Suppressor macrophage treated with lipopolysaccharide for 1 hour (primary cell): ENCODE measurements at places on chromosomes 13 and 19.

DNA sequence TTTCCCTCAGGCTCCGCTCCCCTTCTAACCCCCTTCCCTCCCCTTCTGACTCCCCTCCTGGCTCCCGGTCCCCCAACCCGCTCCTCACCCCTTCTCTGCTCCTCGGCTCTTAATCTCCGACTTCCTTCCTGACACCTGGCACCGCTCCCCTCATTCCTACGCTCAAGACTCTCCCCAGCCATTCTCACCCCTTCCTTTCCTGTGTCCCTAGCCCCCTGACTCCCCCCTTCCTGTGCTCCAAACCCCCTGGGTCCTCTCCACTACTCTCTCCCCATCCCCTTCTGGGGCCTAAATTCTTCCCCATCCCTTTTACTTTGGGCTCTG is 658 bp downstream of the CLPP start:
- no peak for DNase-seq

DNA sequence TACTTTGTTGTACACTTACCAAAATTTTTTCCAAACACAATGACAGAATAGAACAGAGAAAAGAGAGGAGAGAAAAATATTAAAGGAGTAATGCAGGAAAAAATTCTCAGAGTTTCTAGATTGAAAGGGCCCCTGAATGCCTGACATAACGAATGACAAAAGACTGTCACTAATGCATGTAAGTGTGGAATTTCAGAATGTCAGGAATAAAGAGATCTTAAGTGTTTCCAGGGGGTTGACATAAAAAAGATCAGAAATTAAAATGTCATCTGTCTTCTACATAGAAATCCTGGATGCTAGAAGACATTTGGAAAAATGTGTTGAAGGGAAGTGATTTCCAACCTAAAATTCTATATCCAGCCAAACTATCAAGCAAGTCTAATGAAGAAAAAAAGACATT is 27.2 kb downstream of the TEX26 start:
- no peak for DNase-seq

- DNase-seq = peak; percentile 84
Measured at GRCh38 chr13:50220938-50221337, 205.7 kb downstream of the KCNRG start.

GRCh38 chr13:109454167-109454917 is 332.0 kb downstream of the IRS2 start:
- peak; percentile 14 for DNase-seq

DNA sequence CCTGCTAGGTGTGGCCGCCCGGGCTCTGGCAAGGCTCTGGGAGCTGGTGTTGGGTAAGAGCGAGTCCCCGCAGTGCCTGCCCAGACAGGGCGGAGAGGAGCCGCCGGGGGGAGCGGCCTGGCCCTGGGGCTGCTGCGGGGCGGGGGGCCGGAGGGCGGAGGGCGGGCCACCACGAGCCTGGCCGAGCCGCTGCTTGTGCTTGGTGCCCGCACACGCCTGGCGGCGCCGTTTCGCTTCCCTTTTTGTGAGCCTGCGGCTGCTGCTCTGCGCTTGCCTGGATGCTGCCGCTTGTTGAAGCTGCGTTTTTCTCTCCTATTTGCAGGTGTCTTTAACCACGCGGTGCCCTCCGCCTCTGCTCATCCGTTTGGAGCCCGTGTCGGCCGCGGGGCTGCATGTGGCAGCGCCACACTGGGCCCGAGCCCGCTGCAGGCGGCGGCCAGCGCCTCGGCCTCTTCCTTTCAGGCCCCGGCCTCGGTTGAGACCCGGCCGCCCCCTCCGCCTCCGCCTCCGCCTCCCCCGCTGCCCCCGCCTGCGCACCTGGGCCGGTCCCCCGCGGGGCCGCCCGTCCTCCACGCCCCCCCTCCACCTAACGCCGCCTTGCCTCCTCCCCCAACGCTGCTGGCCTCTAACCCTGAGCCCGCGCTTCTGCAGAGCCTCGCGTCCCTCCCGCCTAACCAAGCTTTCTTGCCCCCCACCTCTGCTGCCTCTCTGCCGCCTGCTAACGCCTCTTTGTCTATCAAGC is 8.5 kb downstream of the PLEKHJ1 start:
- DNase-seq = peak; percentile 54

DNA sequence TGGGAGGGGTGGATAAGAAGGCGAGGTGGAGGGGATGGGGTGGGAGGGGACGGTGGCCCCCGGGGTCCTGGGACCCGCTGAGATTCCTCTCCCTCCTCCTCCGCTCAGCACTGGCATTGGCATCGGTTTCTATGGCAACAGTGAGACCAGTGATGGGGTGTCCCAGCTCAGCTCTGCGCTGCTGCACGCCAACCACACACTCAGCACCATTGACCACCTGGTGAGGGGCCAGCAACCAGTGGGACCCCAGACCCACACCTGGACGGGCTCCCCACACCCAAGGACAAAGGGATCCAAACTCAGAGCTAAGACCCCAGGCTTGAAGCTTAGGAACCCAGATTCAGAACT is 5.9 kb downstream of the TTYH1 start:
- DNase-seq = no peak

GRCh38 chr13:32170841-32171240 is 139.3 kb downstream of the FRY start:
- DNase-seq = no peak

DNA sequence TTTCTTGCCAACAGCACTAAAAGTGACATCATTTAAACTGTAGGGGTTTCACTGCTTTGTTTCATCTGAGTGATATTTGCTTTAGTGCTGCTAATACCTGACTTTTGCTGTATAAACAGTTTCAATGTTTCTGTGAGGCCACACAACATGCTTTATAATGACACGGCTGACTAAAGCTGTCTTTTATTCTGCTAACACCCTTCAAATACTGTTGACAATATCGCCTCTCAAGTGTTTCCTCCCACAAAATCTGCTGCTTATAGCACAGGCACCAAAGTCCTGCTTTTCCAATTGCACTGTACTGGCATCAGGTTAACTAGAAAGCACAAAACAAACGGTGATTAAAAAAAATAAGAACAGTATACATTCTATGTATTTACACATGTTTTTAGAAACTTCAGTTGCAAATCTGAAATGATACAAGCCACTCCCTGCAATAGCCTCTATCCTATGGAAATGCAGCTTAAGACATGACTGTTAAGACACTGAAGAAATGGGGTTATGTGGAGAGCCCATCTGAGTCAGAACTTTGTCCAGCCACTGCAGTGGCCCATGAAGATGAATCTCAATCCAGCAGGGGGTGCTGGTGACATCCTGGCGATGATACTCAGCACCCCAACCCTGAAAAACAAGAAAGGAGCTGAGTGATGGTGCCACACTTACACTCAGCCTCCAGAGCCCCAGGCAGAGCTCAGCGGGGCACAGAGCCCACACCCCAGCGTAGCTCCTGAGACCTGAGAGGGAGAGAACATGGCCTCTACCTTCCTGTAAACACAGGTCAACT is 29.4 kb downstream of the RFXAP start:
- peak; percentile 27 for DNase-seq

DNA sequence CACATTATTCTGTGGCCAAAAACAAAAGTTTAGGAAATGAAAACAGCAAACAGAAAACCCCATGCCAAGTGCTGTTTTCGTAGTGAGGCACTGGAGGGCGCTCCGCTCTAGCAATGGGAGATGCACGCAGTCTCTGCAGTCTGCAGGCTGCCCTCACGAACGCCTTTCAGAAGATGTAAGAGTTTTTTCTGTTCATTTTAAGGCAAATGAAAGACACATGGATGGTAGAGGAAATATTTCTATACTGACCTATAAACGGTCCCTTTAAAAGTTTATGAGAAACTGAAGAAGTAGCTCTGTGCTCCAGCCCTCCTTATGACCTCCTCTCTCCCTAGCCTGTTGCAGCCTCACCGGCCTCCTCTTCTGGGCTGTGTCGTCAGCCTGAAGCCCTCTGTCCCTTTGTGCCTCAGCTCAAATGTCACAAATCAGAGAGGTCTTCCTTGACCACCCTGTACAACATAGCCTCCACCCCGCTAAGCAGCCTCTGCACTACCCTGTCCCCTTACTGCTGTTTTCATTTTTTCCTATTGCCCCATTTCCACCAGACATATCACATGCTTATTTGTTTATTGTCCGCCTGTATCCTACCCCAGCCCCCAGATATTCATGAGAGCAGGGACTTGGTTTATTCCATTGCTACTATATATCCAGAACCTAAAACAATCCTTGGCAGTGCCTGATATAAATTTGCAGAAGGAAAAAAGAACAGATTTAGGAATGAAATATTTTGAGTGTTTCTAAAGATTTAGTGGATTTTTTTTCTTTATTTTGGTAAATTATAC is 116.4 kb downstream of the TM9SF2 start:
- DNase-seq = peak; percentile 22

DNA sequence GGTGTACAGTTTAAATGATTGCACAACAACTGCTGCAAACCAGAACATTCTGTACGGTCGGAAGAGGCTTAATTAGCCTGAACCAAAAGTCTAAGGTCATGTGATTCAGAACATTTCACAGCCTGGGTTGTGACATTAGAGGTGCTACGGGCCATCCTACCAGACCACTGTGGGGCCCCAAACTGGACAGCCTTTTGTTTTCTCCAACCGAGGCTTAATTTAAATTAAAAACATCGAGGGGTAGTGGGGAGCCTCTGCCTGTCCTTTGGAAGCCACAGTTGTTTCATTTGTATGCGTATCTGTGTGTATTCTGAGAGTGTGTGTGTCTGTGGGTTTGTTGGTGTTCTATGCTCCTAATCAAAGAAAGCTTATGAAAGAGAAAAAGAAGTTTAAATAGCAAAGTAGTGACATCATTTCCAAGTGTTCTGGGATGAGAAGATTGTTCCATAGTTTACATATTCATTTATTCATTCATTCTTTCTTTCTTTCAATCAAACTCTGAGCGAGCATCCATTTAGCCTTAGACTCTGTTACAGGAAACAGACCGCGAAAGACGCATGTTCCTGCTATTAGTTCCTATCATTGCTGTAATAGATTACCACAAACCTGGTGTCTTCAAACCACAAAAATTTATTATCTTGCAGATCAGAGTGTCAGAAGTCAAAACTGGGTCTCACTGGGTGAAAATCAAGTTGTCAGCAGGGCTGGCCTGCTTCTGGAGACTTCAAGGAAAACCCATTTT is 444.8 kb downstream of the FOXO1 start:
- no peak for DNase-seq

DNA sequence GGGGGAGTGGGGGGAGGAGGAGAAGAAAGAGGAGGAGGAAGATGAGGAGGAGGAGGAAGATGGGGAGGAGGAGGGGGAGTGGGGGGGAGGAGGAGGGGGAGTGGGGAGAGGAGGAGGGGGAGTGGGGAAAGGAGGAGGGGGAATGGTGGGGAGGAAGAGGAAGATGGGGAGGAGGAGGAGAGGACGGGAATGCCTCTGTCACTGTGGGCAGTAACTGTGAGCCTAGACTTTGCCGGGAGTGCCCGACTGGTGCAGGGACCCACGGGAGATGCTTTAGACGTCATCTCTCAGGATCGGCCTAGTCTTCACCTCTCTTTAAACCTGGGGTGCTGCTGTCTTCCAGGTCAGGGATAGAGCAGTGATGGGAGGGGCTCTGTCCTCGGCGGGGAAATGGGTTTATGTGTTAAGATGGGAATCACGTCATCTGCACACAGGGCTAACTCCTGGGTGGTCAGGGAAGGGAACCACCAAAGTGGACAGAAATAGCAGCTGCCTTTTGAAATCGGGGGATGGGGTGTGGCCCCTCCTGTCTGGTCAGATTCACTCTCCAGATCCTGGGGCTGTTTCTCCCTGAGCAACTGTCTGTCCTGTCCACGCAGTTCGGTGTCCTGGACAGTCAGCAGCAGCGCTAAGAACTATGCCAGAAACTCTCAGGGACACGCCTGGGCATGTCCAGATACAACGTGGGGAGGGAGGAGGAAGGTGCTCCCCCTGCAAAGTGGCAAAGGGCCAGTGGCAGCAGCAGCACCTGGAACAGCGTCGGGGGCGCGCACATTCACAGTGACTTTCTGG is 26.9 kb downstream of the GAS6 start:
- DNase-seq = no peak

DNA sequence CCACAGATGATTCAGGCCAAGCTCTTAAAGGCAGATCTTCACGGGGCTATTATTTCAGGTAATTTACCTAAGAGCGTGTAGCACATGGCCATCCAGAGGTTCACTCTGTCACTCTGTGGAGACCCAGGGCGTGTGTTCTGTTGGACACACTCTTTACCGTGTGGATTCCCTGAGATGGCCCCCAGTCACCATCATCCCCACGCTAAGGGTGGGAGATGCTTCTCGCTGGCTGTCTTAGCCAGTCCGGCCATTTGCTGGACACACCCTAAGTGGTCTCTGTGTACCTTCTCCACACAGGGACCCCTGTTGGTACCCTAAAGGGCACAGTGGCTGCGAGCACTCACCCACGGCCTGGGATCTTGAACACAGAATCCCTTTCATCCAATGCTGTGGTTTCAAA is 6.0 kb downstream of the POP4 start:
- no peak for DNase-seq

GRCh38 chr13:23506071-23506806 is 64.0 kb upstream of the TNFRSF19 start:
- no peak for DNase-seq

DNA sequence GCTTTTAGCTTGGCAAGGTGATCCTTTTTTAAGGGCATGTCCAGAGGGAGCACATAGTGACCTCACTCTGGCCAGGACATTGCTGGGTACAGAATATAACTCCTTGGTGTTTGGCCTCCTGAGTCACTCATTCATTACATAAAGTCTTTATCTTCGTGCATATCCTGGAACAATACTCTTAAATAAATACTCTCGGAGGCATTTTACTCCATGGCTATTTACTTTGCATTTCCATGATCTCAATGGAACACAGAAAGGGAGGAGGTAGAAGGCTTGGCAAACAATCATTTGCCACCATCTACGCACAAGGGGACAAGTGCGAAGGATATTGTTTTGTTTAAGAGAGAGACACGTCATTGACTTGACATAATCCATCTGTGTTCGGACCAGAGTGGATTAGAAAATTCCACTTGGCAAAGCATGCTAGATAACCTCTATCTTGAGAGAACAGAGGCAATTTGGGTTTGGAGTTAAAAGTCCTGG is 210.0 kb downstream of the IRS2 start:
- DNase-seq = no peak

- DNase-seq = no peak
Measured at GRCh38 chr19:32873247-32873959, 3.8 kb upstream of the SLC7A9 start.

DNA sequence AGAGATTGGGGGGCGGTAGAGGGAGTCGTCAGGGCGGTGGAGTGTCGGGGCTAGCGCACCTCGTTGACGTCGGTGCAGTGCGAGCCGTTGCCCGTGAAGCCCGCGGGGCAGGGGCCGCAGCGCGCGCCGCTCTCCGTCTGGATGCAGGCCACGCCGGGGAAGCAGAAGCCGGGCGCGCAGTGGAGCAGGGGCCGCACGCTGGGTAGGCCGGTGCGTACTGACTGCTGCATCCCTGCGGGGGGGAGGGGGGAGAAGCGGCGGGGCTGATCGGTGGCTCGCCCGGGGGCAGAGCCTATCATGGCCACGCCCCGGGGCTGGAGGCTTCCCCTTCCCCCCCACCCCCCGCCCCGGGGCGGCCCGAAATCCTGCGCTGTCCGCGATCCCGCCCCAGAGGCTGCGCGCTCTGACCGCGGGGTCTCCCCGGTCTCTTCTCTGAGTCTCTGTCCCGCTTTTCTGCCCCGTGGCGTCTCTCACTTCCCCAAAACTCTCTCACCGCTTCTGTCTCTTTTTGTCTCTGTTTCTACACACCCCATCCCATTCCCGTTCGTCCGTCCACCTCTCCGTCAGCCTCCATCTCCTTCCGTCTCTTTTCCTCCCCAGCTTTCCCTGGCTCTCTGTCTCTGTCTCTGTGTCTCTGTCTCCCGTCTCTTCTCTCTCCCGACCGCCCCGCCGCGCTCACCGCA is 1.1 kb downstream of the COMP start:
- no peak for DNase-seq

GRCh38 chr13:65985612-65986011 is 1244.5 kb downstream of the PCDH9 start:
- DNase-seq = no peak

- no peak for DNase-seq
Measured at GRCh38 chr13:99275093-99275469, 16.9 kb upstream of the GPR18 start.
